ENCODE measurements at places on chromosomes 7 and 10.

- DNase-seq = no peak
Measured at GRCh38 chr10:79149345-79149661, 80.5 kb downstream of the ZMIZ1 start.

DNA sequence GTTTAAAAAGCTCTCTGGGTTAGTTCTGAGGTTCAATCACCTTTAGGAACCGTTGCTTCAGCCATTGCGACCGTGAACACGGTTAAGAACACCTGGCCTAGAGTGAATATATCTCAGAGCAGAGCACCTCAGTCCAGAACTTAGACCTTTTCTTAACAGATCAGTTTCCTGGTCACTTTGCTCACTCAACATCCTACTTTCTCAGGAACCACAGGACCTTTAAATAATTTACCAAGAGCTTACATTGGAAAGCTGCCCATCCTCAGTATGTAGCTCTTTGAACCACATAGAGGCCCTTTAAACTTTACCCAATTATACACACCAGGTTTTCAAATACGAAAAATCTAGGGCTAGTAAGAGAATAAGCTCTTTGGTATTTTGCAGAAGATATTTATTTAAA is 153.2 kb downstream of the NRBF2 start:
- DNase-seq = no peak

DNA sequence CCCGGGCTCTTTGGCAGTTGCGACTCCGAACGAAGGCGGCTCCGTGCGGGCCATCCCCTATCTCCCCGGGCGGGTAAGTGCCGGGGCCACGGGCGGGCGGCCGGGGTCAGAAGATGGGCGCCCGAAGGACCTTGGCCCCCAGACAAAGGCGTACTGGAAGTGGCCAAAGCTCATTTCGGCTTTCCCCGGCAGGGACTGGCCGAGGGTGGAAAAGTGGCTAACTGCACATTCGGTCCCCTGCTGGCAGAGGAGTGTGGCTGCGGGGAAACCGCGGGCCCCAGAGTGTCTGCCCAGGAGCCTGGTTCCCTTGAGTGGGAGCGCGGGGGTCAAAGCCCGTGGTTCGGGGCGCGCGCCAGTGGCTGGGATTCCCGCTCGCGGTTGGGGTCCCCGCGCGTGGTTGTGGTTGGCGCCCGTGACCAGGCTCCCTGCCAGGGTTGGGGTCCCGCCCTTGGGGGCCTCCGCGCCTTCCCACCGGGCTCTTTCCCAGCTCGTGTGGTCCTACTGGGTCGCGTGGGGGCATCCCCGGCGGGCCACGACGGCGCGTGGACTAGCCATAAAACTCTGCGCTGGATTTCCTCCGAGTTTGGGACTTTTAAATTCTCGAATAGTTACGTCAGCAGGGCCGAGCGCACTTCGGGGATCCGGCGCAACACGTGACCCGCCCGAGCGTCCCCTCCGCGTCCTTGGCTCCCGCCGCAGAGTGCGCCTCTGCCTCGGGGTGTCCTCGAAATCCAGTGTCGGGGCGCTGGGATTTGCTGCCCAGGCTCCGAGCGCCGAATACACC is 124.4 kb downstream of the TACC2 start:
- no peak for DNase-seq

DNA sequence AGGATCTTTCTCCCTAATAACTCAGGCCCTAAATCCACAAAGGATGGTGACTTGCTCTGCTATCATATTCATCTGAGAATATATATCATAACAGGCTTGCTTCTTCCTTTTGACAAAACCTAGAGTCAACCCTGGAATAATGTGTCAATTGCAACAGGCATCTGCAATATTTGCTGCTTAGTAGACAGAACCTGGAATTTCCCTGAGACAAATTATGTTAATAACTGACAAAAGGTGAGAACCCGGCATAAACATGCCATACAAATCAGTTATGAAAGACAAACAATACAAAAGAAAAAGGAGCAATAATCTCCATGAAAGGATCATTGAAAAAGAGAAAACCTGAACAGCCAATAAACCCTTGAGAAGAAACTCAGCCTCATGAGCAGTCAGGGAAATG is 114.5 kb upstream of the CDCA7L start:
- no peak for DNase-seq

DNA sequence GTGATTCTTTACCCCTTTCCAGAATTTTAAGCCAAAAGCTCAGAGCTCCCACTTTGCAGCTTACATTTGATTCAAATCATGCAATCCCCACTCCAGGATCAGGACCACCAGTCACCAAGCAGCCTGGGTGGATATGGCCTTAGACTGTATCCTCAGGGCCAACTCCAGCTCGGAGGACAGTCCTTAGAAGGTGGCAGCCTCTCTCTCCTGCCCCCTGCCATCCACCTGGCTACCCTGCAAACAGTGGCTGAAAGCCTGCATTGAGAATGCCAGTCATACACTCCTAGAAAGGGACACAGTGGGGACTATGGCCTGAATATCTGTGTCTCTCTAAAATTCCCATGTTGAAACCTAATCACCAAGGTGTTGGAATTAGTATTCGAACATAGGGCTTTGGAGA is 50.0 kb upstream of the KCNMA1 start:
- DNase-seq = no peak

DNA sequence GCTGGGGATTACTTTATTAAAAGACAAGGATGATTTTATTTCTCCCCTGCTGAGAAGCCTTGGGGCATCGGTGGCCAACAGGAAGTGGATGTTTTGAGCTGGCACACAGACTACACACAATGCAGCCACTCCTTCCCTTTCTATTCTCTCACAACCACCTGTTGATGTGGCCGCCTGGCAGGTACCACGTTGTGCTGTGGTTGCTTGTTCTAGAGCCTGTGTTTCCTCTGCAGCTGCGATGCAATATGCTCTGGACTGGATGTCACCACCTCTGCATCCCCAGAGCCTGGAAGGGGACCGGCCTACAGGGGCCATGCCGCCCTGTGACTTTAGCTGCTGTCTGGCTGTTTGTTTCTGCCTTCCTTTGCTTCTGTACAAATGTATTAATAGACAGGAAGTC is 195.7 kb upstream of the CELF2 start:
- DNase-seq = no peak
